ENCODE measurements at places on chromosomes 13 and 19.
A peak's percentile ranks its signal among the peaks of the same experiment; 100 is the strongest.

GRCh38 chr13:63198071-63198470, 1782.4 kb upstream of the PCDH20 start:
- no peak for DNase-seq

DNA sequence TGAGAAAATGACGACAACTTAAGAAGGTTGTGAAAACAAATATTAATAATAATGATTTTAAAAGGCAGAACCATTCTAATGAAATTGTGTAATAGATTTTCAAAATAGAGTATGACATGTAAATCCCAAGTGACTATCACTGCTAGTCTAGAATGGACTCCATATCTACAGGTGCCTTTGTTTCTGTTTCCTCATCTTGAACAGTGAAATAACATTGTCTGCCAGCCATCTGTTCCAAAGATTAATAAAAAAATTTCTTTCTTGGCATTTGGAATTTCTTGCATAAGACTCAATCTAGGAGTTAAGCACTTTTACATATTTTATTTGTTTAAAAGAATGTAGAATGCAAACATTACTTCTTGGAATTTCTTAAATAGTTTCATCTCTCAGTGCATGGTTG, 520.1 kb upstream of the ARGLU1 start:
- no peak for DNase-seq

- DNase-seq: peak; percentile 22
Measured at GRCh38 chr13:42333613-42334328, 61.8 kb downstream of the AKAP11 start.

DNA sequence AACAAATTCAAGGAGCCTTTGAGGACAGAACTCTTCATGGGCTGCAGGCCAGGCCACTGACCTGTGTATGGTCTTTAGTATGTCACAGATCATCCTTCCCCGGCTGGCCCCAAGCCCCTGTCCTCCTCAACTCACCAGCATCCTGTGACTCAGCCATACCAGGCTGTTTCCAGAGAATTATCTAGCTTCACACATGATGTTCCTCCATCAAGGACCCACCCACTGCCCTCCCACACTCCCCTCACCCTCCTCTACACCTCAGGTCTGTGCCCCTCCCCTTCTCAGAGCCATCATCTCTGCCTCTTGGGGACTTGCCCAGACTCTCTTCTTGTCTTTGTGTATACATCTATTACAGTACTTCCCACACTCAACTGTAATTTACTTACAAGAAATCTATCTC, 14.7 kb downstream of the DCT start:
- DNase-seq: no peak

DNA sequence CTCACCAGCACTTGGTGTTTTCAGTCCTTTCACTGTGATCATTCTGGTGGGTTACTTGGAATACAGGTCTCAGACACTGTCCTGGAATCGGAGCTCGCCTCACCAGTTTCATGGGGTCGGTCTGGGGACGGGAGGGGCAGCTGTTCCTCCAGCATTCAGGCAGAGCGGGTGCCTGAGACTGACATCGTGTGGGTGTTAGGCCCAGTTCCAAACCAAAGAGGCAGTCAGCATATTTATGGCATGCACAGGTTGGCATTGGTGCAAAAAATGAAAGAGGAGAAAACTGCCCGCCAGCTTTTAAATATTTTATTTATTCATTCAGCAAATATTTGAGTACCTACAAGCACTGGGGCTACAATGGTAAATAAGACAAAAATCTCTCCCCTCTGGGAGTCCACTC, 20.1 kb downstream of the PLEKHF1 start:
- no peak for DNase-seq

- no peak for DNase-seq
Measured at GRCh38 chr19:43527860-43528622, 1.0 kb upstream of the ETHE1 start.

DNA sequence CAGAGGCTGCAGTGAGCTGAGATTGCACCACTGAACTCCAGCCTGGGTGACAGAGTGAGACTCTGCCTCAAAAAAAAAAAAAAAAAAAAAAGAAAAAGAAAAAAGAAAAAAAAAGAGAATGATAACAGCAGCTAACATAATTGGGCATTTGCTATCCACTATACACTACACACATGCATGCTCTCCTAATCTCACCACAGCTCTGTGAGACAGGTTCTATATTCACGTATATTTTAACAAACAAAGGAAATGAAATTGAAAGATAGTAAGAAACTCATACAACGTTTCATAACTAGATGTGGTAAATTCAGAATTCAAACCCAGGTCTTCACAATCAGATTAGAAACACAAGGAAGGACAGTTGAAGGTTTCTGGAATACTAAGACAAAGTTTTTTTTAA, 265.7 kb downstream of the DIAPH3 start:
- no peak for DNase-seq

DNA sequence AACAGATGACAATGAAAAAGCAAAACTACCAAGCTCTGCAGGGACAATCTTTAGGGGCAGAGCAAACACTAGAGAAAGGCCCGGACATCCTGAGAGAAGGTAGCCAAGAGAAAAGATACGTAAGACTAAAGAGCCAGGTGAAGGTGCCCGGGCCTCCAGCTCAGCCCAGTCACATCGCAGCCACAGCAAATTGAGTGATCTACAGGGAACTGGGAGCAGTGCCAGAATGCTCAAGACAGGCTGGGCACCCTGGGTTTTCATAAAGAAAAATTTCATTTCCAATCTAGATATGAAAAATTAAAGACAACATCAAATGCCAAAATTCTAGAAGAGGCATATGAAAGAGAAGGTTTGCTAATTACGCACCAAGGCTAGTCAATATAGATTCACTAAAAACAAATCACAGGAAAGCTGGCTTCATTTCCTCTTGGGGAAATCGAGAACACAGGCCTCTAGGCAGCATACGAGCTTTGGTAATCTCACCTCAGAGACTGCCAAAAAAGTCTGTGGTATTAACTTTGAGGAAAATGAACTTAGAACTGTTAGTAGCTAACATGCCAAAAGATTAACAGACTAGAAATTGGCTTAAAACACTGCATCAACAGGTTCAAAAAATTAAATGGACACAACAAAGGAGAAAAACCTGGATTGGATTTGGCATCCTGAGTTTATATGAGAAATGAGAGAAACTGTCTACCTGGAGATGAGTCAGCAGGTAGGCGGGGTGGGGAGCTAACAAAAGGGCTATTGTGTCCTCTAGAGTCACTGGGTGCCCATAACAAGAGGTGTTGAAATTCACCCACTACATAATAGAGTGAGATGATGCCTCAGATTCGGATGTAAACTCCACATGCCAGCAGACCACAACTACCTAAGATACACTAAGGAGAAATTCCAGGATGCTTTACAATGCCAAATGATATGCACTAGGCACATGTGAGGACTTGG, 6.6 kb downstream of the ANKRD10 start:
- no peak for DNase-seq

Data from iPS DF 6.9 (cell line).